ENCODE measurements at places on chromosomes 16 and 17. TPM values are rescaled to one million over a fixed set of nuclear protein-coding genes. Genes with fewer than 3 reads are reported as not detected.

Gene PPP1R1B
- 10.2 TPM for total RNA-seq

Gene SLC16A6
- total RNA-seq: 8.7 TPM

Gene PNMT
- 1.2 TPM for total RNA-seq

Gene KRT9
- total RNA-seq: not detected

Gene TOP3A
- total RNA-seq: 62.1 TPM

Gene UTS2R
- 3.2 TPM for total RNA-seq

Gene NGFR
- 47.4 TPM for total RNA-seq

Gene KRTAP4-5
- total RNA-seq: not detected

Gene C1QL1
- total RNA-seq: 11.7 TPM

Gene ANKRD40
- total RNA-seq: 30.3 TPM

Gene ABCA5
- 84.1 TPM for total RNA-seq
